ENCODE measurements at places on chromosomes 11 and 22.

- no peak for DNase-seq
These were observed 15.9 kb downstream of the PRSS23 start for GRCh38 chr11:86816251-86816726.

GRCh38 chr11:83037877-83038276, 33.8 kb downstream of the RAB30 start:
- DNase-seq, result no peak

GRCh38 chr22:45880716-45881523, 96.0 kb downstream of the WNT7B start:
- DNase-seq, result no peak

GRCh38 chr22:25051073-25051472, 98.6 kb downstream of the KIAA1671 start:
- DNase-seq, result no peak

DNA sequence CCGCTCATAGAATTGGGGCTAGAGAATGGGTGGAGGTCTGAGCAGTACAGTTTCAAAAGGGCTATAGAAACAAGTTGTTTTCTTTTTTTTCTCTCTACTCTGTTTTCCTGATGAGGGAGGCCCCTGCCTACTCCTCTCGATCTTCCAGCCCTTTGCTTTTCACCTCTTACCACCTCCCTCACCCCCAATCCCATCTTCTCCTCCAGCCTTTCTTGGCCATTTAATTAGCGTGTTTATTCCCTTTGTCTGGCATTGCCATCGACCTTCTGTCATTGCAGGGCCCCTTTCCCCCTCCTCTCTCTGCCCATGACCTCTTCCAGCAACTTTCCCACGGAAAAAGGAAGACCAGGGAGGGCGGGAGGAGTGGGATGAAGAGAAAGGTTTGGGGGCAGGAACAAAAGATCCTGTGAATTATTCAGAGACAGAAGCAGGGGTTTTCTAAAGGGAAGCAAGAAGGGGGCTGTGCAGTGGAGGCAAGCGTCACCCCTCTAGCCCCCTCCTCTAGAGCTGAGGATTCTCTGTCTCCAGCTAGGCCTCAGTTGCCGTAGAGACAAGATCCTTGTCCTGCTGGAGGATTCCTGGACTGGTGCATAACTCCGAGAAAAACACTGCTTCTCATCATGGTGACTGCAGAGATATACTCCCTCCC, 12.9 kb downstream of the DTX4 start:
- DNase-seq, result no peak

GRCh38 chr11:107179829-107180228, 161.6 kb upstream of the GUCY1A2 start:
- no peak for DNase-seq

GRCh38 chr11:7555052-7555699, 41.4 kb downstream of the PPFIBP2 start:
- DNase-seq, result no peak

DNA sequence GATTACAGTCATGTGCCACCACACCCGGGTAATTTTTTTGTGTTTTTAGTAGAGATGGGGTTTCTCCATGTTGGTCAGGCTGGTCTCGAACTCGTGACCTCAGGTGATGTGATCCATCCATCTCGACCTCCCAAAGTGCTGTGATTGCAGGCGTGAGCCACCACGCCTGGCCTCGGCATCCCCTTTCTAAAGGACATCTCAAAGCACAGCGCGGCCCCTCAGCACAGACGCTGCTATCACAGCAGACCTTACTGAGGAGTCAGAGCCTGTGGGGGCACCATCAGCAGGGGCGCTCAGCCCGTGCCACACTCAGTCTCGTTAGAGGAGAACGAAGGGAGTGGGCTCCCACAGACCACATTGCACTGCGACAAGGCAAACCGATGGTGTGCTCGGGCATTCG, 19.4 kb downstream of the CELSR1 start:
- DNase-seq, result no peak

DNA sequence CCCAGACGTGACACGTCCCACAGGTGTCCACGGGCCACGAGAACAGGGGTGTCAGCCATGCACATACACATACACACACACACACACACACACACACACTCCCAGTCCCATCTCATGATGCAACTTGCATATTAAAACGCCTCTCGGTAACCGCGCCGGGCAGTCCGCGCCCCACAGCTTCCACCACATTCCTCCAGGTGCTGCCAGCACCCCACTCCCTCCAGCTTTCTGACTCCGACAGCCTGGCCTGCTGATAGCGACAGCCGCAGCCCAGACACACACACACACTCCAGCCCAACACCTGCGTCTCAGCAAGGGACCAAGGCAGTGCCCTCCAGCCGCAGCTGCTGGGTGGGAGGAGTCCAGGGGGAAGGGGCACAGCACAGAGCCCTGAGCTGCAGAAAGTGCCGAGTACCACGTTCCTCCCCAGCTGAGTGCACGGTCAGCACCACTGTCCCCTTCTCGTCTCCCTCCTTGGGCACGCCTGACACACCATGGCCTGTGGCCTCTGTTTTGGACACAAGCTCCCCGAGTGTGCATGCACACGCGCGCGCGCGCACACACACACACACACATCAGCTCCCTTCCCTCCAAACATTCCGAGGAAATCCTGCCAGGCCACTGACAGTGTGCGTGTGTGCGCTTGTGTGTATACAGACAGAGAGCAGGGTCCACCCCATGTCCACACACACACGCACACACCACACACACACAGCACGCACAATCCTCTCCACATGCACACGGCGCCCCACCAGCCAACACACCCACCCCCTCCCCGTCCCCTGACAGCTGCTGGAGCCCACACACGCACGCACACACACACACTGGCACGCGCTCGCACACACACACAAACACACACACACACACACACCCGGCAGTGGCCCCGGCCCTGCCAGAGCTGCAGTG, 1.2 kb downstream of the ELFN2 start:
- DNase-seq, result no peak

DNA sequence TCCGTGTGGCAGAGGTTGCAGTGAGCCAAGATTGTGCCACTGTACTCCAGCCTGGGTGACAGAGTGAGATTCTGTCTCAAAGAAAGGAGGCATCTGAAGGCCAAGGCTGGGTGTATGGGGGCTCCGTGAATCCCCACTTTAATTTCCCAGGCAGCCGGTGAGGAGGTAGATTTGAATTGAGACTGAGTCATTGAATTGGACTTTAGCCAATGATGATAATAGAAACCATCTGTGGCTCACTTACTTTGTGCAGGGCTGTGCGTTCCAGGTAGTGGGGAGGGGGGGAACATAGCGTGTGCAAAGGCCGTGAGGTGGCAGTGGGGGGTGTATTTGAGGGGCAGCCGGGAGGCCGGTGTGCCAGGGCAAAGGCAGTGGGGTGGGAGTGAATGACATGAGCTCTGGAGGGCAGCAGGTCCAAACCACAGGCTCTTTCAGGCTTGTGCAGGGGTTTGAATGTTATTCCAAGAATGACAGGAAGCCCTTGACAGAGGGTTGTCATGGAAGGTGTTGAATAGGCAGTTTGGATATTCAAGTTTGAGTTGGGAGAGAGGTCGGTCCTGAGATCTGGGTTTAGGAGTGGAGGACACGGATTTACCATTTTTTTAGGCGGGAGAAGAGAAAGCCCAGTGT, 6.1 kb downstream of the ARHGAP8 start:
- DNase-seq, result no peak

DNA sequence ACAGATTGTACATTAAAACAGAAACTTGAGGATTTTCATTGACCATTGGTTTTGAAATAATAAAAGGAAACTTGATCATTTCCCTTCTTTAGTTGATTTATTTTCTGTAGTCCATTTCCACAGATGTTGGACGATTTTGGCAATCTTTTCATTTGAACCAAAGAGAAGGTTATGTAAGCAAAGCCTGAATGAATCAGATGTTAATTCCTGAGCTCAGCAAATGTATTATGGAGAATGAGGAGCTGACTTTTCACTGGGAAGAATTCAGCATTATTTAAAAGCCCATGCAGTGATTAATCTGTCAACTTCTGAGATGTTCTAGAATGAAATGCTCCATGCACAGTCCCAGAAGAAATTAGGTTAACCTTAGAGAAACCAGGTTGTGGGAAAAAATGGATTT, 29.0 kb downstream of the ELMOD1 start:
- DNase-seq, result no peak

GRCh38 chr22:49158741-49159564, 668.7 kb downstream of the BRD1 start:
- DNase-seq, result no peak

GRCh38 chr11:10495464-10495786, 40.4 kb downstream of the AMPD3 start:
- no peak for DNase-seq

DNA sequence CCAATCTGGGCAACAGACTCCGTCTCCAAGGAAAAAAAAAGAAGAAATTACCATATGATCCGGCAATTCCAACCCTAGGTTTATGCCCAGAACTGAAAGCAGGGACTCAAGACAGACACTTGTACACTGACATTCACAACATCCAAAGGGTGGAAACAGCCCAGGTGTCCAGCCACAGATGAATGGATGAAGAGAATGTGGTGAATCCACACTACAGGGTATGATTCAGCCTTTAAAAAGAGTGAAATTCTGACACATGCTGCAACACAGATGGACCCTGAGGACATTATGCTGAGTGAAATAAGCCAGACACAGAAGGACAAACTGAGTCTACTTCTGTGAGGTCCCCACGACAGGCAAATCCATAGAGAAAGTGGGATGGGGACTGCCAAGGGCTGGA, 43.9 kb downstream of the SGSM3 start:
- no peak for DNase-seq
